ENCODE measurements at places on chromosomes 1 and 21.

- no peak for DNase-seq
Observed at GRCh38 chr1:235131961-235132360, 3.3 kb upstream of the TOMM20 start.

DNA sequence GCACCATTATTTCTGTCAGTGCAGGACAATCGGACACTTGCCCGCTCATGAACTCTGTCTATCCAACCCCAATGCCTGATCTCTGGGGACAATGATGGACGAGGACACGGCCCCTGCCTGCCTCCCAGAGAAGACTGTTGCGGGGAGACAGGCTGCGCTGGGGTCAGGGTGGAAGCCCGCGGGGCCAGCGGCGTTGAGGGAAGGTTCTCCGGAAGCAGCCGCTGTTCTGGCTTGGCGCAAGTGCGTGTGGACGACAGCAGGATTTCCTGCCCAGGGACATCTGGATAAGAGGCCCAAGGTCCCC lies 18.8 kb downstream of the RHBG start:
- DNase-seq: no peak

- no peak for DNase-seq
Observed at GRCh38 chr1:84643183-84643582, 47.1 kb downstream of the SSX2IP start.

DNA sequence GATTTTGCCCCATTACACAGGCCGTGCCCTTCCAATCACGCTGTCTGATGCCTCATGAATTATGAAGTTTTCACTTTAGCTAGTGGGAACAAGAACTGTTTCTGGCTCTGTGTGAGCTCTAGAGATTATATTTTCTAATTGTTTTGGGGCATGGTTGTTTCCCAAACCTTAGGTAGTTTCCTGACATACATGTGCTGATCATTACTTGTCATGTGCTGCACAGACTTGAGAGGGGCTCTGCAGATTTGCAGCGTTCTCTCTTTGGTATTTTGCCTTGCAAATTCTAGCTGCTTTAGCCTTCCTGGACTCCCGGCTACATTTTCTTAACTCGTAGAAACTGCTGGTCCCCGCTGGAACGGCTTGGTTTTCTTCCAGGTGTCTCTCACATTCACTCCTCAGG lies 142.1 kb upstream of the IVNS1ABP start:
- no peak for DNase-seq

GRCh38 chr1:177423090-177423489 lies 252.3 kb downstream of the BRINP2 start:
- no peak for DNase-seq

DNA sequence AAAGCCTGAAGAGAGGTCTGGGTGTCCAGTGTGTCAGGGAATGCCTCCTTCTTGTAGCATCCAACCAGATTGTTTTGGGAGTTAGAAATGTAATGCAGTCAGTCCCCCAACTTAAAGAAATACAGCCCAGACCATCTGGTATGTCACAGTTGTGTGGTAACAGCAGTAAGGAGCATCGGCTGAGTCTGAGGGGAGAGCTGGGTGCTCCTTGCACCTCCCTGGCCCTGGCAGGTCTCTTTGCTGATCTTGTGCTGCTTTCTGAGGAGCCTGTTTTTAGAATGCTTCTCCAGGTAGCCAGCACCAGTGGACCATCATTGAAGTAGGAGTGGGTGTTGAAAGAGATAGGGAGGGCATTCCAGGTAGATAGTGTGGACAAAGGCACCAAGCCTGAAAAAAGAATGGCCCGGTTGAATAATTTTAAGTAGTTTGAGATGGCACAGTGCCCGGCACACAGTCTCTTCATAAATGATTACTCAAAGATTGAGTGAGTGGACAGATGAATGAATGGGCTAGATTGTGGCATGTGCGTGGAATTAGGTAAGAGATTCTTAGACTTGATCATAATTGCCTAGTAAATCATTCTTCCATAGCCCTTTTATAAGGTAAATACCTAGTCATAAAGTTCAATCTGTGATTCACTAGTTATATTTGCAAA lies 46.5 kb downstream of the LAMC1 start:
- peak; percentile 65 for DNase-seq

- DNase-seq: peak; percentile 57
Observed at GRCh38 chr1:154975409-154976059, 1.1 kb downstream of the CKS1B start.

DNA sequence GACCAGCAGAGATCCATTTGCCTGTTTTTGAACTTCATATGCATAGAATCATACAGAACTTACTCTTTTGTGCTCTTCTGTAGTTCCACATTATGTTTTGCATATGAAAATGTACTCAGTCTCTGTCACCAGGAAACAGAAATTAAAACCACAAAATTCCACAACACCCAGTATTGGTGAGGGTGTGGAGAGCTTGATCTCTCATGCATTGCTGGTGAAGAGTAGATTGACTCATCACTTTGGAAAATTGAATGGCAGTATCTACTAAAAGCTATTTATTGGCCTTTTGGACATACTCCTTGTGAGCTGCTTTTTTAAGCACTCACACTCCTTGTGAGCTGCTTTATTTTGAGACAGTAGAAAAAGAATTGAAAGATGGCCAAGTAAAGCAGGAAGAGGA lies 43.3 kb downstream of the VTCN1 start:
- DNase-seq: no peak

GRCh38 chr1:970973-971730 lies 4.9 kb downstream of the PLEKHN1 start:
- no peak for DNase-seq

DNA sequence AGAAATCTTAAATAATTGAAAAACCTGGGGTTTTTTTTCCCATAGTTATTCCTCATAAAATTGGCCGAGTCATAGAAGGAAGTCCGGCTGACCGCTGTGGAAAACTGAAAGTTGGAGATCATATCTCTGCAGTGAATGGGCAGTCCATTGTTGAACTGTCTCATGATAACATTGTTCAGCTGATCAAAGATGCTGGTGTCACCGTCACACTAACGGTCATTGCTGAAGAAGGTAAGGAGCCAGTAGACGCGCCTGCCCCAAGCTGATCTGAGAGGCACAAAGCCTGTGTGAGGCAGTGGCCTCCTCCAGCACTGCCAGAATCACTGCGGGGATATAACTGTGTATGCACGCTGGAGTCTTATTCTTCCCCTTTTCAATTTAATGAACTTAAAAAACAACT lies 100.3 kb downstream of the PHTF1 start:
- no peak for DNase-seq

DNA sequence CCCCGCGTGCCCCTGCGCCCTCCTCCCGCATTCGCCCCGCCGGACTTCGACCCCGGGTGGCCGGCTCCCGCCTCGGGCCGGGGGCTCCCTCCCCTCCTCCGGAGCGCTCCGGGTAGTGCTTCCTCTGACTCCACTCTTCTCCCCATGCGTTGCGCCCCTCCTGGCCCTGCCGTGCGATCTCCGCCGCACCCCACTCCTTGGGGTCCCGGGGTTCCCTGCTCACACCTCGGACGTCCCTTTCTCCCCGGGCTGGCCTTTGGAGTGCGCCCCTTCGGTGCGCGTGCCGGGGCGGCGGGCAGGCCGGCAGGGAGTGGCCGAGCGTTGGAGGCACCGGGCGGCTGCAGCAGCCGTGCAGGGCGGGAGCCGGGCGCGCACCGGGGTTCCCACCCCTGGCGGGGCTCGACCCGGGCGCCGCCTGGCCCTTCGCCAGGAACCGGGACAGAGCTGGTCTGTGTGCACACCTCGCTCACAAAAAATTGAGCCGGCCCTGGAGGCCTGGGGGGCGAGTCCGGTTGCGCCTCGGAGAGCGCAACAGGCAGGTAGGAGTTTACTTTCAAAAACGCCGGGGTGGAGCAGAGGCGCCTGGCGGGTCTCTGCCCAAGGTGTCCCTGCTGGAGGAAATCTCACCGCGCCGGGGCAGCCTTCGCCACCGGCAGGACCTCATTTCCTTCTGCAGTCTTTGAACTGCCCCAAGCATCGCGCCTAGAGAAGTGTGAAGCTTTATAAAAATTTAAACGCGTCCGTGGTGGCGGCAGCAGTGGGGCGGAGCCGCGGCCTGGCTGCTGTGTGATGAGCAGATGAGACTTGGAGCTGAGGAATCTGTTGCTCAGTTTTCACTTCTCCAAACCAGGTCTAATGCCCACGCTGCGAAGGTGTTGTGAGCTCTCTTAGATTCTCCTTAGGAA lies 650 bp downstream of the VANGL1 start:
- peak; percentile 72 for DNase-seq

DNA sequence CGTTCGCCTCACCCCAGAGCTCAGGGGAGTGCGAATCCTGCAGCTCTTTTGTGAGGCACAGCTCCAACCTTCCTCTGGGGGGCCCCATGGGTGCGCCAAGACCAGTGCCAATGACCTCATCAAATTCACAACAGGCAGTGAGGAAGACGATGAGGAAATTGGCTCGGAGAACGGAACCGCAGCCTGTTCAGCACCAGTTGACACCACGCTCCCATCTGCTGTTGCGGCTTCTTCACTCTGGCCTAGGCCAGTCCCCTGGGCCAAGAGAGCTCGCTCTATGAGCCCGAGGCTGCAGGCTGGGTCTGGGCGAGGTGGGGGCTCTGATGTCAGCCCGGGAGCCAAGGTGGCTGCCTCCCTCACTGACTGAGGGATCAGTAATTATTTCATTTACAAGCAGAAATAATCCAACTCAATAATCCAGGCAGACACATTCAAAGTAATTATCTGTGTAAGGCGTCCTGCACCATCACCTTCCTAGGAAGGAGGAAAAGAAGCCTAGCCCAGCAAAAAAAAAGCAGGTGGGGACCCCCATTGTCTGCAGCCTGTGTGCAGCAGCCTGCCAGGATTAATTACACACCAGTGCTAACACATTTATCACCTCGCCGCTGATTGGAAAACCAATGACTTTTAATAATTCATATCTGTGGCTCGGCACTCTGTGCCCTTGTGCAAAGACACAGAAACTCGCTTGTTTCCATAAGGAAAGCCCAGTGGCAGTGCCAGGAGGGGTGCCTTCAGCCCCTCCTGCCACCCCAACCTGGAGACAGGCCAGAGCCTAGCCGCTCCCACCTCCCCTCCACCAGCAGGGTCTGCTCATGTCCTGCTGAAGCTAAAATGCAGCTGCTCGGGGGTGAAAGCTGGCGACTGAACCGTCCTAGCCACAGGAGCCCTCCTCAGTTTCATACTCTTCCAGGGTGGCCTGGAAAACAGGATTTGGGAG lies 1.9 kb downstream of the PLEKHA6 start:
- no peak for DNase-seq

DNA sequence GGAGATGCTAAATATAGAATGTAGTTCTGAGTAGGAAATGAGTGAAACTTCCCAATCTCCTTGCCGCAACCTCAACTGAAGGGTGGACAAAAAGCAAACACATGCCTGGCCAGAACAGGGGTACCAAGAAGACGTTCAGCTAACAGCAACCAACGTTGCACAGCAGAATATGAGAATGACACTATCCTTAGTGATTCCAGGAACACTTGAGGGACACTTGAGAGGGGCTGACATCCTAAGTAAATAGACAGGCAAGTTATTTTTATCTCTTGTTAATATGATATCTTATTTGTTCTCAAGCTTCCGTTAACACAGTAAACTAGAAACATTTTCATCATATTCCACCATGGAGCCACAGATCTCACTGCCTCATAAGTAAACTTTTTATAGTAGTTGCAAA lies 908 bp downstream of the KRTAP19-1 start:
- DNase-seq: no peak

DNA sequence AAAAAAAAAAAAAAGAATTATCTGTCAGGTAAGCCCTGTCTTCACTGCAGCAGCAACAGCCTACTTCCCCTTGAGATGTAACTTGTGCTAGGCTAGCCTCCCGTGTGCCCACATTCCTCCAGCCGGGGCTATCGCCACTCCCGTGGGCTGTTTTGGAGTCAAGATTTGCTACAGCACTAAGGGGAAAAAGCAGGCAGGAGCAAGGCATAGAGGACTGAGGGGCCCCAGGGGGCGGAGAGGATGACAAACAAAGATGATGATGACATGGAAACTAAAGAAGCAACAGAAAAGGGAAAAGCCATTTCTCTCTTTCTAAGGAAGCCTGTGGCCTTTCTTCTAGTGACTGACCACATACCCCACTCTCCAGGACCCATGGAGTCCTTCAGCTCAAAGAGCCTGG lies 1.9 kb downstream of the TNFAIP8L2 start:
- DNase-seq: no peak

GRCh38 chr1:32247983-32248889 lies 1.2 kb downstream of the FAM167B start:
- DNase-seq: peak; percentile 78

GRCh38 chr1:29513357-29513756 lies 277.0 kb downstream of the PTPRU start:
- peak; percentile 45 for DNase-seq

GRCh38 chr1:87685311-87686135 lies 356.8 kb downstream of the LMO4 start:
- no peak for DNase-seq

- no peak for DNase-seq
Observed at GRCh38 chr1:205943245-205943644, at the start of gene SLC26A9. SLC26A9 (minus strand) TSS chr1:205943456; CDS start chr1:205935820, 7,636 bp downstream.

- DNase-seq: no peak
Observed at GRCh38 chr21:39078322-39079065, 104.8 kb downstream of the PSMG1 start.

DNA sequence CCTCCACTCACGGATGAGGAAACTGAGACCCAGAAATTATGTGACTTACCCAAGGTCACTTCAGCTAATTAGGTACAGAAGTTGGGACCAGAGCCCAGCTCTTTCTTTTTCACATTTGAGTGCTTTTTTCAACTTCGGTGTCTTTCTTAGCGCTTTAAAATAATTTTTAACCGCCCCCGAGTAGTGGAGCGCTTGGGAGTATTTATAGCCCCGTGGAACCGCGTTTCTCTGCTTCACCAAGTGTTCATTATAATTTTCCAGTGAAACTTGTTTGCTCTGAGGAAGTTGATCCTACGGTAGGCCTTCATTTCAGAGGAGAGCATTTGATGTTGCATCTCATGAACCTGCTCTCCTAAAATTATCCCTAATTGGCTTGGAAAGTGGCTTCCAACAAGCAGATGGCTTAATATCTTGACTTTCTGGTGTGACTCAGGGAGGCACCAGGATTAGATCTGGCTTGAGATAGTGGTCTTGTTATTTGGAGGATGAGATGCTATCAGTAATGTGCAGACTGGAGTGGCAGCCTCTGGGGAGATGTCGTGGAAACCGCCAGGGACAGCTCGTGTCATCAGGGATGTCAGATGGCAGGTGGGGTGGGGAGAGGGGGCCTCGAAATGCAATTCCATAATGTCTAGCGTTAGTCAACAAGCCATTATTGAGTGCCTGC lies 321.3 kb downstream of the CAMTA1 start:
- DNase-seq: no peak

GRCh38 chr1:213135572-213135971 lies 84.5 kb downstream of the RPS6KC1 start:
- DNase-seq: no peak

DNA sequence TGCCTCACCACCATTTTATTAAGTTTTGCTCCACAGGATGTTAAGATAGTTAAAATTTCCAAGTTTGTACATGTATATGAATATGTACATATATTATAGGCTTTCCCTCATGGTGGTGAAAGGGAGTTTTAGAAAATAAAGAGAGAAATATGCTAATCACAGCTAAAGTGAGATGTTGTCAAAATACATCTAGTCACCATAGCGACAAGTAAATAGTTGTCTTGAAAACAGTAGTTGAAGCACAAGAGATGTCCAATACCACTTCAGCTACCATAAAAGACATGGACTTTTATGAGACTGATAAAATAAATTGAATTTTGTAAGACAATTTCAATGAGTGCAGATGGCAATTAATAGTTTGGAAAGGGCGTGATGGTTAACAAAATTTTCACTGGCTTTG lies 1600.0 kb downstream of the BRINP3 start:
- no peak for DNase-seq

All from NCI-H345 (cell line).